T-cell (primary cell): ENCODE measurements at places on chromosomes 12 and 14.

GRCh38 chr12:69168363-69168762 is 71.0 kb upstream of the CPSF6 start:
- DNase-seq: no peak

GRCh38 chr14:40221428-40221827 is 789.2 kb upstream of the FBXO33 start:
- no peak for DNase-seq

GRCh38 chr14:28719130-28719529 is 47.5 kb upstream of the FOXG1 start:
- no peak for DNase-seq

- DNase-seq: no peak
These were observed 5.0 kb downstream of the CCND2 start for GRCh38 chr12:4278329-4279197.

- DNase-seq: no peak
These were observed 274.0 kb downstream of the SLC15A4 start for GRCh38 chr12:128549601-128550218.

GRCh38 chr12:46523863-46524770 is 151.5 kb upstream of the SLC38A2 start:
- no peak for DNase-seq

DNA sequence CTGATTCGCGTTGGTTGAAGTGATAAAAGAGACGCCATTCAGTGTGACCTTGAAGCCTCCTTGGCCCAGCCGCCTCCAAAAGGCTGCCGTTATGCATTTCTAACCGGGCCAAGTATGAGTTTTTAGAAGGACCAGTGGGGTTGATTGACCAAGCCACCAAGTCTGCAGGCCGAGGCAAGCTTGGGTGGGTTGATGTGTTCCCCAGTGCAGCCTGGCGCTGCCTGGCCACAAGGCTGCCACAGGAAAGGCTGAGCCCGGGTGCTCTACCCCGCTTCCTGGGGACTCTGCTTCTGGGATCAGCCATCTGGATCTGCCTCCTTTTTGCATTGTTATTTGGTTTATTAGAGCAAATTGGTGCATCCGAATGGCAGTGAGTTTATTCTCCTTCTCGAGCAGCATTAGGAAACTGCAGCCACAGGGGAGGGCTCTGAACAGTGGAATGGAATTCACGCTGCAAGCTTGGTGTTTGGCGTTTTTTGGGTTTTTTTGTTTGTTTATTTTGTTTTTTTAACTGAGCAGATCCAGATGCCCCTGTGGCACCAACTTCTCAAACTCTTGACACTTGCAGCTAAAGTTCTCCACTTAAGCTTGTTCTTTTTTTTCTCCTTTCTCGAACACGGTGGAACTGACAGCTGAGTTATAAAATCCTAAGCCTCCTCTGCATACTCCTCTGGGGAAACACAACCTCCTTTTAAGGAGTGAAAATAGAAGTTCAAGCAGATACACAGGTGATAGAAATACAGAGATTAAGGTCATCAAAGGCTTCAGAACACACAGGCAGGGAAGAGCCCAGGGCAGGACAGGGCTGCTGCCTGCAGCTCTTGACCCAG is 145.4 kb upstream of the FKBP4 start:
- DNase-seq: no peak

DNA sequence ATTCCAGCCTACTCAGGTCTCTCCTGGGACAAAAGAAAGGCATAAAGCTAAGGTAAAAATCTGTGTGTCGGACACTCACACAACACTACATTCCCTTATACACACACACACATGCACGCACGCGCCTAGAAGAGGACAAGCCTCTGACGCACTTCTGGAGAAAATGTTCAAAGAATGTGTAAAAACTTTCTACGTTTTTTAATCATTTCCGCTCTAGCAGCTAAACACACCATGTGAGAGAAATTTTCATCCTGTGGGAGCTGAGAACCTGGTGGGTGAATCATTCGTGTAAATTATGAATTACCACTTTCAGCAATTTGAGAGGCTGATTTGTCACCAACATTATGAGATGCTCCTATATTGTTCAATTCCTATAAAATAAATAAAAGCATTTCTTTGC is 494.5 kb downstream of the TMEM132D start:
- no peak for DNase-seq

DNA sequence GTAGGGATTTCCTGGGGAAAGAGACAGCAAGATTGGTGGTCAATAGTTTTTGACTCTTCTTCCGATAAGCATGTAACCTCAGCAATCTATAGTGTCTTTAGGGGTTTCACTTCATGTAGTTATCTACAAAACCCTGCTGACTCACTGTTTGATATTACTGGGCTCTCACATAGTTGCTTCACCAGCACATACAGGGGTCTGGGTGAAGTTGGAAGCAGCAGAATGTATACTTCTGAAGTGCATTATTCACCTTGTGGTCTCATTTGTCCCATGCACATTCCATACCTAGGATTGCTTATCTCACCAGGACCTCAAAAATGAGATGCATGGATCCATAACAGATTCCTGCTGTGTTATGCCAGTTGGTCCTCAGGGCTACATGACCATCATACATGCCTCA is 280.0 kb downstream of the LRIG3 start:
- no peak for DNase-seq

DNA sequence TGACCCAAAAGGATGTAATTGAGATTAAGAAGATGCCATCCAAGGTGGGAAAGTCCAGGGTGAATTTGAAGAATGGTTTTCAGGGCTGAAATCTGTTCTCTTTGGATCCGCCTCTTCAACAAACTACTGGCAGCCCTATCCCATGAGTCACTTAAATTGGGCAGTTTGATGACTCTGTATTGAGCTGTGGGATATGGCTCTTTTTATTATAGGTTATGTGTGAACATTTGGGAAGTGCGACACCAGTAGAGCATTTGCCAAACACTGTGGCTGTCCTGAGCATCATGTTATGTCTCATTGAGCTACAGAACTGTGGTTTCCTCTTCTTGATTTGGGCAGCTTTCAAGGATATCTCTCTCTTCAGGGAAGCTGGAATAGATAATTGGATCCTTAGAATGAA is 22.3 kb downstream of the IFT43 start:
- no peak for DNase-seq

GRCh38 chr12:131219670-131220330 is 266.1 kb downstream of the ADGRD1 start:
- DNase-seq: no peak

DNA sequence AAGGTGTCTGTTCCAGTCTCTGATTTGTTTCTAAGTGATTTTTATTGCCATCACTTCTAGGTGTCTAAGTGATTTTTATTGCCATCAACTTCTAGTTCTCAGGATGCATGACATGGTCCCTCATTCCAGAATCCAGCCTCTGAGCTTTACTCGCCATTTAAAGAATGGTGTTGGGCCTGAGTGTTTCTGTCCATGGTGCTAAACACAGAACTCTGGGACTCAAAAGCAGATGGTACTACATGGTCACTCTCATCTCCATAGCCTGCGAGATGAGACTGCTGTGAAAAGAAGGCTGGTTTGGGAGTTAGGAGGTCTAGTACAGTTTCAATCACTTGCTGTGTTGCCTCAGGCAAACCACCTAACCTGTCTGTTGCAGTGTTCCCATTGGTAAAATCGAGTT is 276.6 kb downstream of the NRXN3 start:
- no peak for DNase-seq

DNA sequence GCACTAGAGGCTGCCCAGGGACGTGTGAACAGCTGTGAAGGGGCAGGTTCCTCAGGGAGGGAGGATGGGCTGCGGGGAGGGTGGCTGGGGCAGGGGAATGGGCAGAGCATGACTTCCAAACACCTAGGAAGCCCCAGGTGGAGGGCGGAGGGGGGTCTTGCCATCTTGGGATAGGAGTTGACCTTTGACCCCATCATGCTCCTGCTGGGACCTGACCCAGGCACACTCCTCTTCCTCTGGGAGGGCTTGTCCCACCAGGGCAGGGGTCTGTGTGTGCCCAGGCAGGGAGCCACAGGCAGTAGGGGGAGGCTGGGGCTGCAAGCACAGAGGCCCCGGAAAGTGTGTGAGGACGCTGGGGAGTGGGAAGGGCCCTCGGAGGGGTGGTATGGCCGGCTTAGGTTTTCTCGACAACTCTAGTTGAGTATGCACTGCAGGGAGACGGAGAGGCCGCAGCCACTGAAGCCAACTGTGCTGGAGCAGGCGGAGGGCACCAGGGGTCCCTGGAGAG is 3.3 kb upstream of the ANKRD9 start:
- no peak for DNase-seq

DNA sequence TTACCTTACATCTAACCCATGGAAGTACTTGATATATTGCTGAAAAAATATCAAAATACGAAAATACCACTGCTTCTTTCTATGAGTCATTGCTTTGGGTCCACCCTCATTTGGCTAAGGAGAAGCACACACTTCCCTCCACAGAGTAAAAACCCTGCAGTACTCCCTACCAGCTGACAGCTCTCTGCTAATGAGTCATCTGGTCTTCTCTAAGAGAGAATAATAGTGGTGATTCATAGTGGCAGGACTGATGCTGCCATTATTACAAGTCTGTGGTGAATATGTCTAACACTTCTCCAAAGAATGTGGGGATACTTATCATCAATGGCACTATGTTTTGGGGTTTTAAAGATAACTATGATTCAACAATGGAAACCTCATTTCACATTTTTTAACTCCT is 90.7 kb downstream of the PPFIA2 start:
- DNase-seq: no peak

DNA sequence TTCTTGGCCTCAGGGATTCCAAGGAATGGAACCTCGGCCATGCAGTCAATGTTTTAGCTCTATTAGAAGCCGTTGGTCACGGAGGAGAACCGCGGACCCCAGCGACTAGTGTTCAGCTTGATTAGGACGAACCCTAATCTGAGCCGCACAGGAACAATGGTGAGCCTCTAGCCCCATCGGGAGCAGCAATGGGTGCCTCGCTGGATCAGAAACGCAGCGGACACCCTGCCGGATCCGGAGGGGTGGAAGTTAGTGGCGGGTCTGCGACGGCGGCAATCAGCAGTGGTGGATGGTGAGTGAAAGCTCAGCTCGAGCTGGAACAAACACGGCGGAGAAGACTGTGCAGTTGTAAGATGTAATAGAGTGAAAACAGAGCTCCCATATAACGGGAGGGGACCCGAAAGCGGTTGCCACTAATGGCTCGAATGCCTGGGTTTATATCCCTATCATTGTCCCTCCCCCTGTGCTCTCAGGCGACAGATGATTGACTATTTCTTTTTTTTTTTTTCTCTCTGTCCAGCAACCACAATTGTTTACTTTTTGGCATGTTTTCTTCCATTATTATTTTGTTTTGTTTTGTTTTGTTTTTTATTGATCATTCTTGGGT is 127.7 kb downstream of the ZNF664 start:
- DNase-seq: no peak

DNA sequence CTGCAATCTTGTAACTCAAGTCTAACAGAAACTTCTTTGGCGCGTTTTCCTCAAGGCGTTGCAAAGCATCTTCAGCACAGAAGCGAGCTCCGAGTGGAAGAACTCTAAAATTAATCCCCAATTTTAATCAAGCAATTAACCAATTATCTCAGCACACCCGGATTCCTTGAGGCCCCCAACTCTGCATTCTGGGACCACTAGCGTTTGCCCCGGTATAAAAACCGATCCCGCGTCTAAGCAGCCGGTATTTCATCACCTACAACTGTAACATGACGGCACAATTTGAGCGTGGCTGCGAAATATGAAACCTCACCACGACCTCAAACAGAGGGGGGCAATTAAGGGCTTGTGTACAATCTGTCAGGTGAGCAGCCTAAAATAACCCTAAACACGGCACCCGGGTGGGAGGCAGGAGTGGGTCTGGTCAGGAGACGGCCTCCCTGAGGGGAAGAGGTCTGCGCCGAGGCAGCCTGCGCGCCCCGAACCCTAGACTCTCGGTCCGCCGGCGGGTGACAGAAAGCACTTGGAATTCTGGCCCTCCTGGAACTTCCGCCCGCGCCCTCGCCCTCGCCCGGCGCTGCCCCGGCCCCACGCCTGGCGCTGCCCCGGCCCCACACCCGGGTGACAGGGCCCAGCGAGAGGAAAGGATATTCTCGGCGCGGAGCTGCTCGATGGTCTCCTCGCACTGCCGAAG is 594 bp downstream of the ZCCHC8 start:
- DNase-seq: peak; percentile 23

DNA sequence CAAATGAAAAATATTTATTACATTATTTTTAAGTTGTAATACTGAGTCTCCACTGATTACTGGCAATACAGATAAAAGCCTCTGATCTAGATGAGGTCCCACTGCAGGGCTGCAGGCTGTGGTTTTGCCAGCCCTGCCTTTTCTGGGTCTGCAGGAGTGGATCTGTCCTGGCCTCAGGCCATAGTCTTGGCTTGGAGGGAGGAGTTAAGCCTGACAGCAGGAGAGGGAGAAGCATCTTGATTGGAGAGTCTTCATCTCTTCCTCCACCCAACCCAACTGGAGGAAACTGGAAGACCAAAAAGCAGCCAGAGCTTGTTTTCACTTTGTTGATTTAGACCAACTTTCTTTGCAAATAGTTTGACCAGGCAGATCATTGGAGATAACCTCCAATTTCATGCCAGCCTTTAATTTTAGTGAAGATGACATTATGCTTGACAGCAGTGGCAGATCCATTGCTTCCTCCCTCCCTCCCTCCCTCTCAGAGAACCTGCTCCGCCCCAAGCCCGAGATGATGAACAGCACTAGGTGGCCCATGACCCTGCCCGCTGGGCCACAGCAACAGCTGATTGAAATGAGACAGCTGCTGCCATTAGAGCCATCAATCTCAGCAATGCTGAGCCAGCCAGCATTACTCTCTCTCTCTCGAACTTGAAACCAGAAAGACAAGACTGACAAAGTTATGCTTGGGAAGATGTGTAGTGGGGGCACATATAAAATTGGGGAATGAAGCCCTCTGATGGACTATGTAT is 222.4 kb downstream of the GLT1D1 start:
- DNase-seq: no peak

GRCh38 chr12:64160711-64161060 is 61.4 kb downstream of the KICS2 start:
- DNase-seq: no peak

DNA sequence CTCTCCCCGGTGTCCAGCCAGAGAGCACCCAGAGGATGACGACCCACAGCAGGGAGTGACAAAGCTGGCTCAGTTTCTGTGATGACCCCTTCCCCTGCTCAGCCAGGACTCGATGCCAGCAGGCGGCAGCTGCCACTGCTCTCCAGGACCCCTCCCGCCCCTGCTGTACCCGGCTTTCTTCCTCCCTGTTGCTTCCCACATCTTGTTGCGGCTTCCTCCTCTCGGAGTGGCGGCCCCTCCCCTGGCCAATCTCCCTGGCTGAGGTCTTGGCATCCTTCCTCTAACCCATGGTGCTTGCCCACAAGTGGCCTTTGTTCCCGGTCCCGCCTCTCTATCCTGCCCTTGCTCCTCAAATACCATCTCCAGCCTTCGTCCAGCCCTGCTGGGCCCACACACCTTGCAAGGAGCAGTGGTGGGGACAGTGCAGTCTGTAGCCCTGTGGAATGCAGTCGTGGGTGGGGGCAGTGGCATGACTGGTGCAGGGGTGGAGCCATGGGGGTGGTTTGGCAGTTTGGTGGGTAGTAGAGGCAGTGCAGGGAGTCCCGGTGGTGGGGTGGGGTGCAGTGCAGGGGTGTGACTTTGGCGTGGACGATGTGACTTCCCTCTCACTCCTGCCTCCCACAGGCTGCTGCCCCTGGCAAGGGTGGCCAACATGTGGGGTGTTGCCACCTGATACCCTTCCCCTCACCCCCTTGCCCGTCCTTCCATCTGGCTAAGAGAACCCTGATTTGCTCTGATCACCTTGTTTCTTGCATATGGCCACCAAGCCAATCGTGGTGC is 16.3 kb upstream of the BEGAIN start:
- no peak for DNase-seq
